ENCODE measurements at places on chromosomes 2 and 18.

DNA sequence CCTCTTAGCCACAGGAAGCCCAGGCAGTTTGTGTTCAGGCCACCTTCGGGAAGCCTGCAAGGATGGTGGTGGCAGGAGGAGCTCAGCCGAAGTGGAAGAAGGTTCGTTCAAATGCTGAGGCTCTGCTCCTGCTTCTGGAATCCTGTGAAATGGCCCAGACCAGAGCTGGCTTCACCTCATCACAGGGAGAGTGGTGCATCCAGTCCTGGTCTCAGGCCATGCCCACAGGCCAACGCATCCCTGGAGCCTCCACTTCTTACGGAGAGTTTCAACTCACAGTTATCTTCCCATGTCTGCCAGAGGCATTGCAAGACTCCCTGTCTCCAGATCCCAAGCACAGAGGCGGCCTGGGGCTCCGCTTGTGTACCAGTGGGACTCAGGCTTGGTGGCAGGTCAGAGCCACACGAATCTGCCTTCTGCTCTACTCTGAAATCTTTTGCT lies 82.3 kb downstream of the NDUFA10 start:
- DNase-seq: no peak

GRCh38 chr2:232026910-232027309 lies 65.4 kb downstream of the DIS3L2 start:
- DNase-seq: no peak

DNA sequence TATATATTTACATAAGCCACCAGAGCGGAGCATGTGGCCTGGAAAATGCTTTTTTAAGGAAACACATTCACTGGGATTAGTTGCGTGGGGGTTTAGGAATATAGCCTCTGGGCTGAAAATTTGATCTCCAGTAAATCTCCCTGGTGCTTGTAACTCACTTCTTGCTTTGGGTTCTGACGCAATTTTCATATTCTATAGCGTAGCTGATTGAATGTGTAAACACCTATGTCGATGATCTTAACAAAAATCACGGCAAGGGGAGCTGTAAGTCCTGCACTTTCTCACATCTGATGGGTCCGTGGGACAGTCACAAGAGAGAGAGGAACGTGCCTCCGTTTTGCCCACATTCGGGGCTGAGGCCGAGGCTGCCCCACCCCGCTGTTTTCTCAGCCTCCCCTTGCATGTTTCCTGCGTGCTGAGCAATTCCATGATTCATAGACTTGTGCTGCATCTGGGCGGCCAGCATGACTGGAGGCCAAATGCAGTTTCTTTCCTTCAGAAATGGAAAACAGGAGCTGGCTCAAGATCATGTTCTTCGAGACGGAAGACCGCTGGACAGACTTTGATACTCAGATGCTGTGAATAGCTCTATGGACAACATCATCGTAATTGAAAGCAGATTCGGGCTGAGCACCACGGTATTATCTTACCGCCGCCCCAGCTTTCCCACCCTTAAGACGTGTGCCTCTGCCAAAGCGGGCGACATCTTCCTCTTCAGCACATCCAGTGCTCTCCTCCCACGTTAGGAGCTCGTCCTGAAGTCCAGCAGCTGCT lies 109.2 kb downstream of the TMEM18 start:
- DNase-seq: peak; percentile 31

DNA sequence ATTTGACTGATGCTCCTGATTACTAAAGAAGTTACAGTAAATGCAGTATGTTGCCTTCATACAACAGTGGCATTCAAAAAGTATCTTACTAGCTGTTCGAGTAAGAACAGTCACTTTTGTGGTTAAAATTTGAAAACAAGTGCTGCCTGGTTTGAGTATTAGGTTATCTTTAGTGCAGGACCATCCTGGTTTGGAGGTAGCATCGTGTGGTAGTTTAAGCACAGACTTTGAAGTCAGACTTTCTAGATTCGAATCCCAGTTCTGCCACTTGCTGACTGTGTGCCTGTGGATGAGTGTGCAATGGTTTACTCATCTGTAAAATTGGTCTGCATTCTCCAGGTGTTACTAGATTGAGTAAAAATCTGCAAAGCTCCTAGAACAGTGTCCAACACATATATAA lies 96.8 kb downstream of the SGPP2 start:
- no peak for DNase-seq

- no peak for DNase-seq
Measured at GRCh38 chr18:10488017-10488416, 33.6 kb downstream of the APCDD1 start.

DNA sequence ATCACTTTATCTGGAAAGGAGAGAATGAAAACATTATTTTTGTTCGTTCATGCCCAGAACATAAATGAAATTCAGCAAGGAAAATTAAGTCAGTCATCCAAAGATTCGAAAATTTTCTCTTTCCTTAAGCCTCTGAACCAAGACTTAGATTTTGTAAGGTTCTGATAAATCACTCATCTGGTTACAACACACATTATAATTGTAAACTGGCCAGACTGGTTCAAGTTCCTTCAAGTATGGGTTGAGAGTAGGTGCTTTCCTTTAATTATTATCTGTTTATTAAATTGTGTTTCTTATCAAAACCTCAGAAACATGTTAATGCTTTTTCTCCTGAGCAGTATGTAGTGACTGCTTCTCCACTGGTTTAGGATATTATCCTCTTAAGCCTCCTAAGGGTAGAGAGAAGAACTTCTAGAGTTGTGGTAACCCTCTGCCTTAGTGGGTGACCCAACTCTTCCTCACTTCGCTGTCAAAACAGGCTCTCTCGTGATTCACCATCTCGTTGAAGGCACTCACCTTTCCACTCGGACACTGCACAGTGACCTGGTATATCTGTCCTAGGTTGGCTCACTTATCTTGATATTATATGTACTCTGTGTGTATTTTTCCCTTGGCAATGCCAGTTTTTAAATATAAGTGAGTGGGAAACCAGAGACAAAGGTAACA lies 325.9 kb downstream of the PAX3 start:
- no peak for DNase-seq

- DNase-seq: no peak
Measured at GRCh38 chr18:4750393-4751346, 295.6 kb upstream of the DLGAP1 start.

DNA sequence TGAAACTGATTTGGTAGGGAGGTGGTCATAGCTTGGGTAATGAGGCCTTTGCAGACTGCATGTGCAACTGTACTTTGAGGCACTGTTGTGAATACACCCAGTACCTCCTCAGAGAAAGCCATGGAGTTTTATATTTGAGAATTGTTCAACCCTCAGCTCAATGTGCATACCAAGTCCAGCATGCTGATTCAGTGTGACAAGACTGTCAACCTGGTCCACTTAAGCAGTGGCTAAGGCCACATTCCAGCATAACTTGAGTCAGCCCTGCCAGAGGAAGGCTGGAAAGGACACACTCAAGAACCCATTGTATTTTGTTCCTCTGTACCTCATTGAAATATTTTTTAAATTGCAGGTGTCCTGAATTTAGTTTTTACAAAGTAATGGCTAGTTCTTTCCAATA lies 121.8 kb upstream of the HNMT start:
- DNase-seq: no peak

- DNase-seq: no peak
Measured at GRCh38 chr2:6948677-6949351, 31.6 kb downstream of the RNF144A start.

- no peak for DNase-seq
Measured at GRCh38 chr18:25250474-25250851, 101.5 kb downstream of the ZNF521 start.

GRCh38 chr2:25310965-25311864 lies 30.5 kb downstream of the DNMT3A start:
- no peak for DNase-seq

- peak; percentile 72 for DNase-seq
Measured at GRCh38 chr18:394987-395362, 105.5 kb downstream of the COLEC12 start.

GRCh38 chr2:146734042-146734820 lies 1110.6 kb upstream of the ACVR2A start:
- peak; percentile 80 for DNase-seq

- no peak for DNase-seq
Measured at GRCh38 chr2:232889876-232890401, 19.9 kb downstream of the SNORC start.

DNA sequence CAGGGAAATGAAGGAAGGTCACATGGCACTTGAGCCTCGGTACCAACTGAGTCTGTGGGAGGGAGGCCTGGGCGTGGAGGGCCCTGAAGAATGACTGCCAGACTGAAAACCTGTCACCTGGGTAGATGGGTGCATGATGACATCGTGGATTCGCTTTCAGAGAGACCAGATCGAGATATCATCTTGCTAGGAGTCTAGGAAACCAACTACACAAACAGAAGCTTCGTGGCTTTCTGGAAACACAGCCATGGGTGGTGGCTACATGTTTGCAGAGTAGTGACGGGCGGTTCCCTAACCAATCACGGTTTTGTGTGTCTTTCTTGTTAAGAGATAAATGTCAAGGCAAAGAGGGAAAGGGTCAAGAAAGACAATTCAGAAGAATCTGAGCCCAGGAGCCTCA lies 155.0 kb downstream of the EIPR1 start:
- DNase-seq: peak; percentile 35

GRCh38 chr2:72133721-72134407 lies 13.8 kb downstream of the CYP26B1 start:
- DNase-seq: no peak

DNA sequence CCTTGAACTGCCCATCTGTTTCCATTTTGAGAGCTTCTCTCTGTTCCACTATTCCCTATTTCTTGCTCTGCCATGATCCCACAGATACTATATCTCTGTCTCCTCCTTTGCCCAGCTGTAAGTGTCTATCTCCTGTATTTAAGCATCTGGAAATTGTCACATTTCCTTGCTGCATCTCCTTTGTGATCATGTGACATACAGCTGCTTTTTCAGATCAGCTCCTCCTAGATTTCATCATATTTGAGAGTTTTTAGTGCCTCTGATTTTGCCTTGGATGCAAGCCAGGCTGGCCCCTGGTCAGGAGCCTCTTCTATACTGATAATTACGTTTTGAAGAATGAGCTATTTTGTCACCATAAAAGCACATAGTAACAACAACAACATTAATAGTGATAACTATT lies 131.7 kb upstream of the TNP1 start:
- peak; percentile 53 for DNase-seq

DNA sequence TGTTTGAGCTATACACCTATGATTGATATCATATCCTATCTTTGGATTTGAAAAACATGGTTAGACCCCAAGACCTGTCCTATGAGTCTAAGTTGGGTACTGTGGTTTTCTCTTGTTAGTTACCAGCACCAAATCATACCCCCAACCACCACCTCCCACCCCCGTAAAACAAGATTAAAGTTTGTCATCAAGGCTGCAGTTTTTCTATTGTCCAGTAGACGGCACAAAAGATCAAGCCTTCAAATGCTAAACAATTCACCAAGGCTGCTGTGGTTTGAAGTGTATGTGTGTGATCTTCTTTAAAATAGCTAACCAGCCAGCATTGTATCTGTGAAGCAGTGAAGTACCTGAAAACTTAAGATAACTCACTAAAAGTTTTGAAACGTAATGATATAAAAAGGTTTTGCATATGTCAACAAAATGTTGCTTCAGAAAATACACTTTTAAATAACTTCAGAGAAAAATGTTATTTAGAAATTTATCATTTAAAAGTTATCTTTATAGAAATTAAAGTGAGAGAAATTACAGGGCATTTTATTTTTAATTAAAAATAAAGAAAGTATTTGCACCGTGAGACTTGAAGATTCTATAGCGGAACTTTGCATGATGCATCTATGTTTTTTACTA lies 5.8 kb upstream of the MEIS1 start:
- peak; percentile 68 for DNase-seq

DNA sequence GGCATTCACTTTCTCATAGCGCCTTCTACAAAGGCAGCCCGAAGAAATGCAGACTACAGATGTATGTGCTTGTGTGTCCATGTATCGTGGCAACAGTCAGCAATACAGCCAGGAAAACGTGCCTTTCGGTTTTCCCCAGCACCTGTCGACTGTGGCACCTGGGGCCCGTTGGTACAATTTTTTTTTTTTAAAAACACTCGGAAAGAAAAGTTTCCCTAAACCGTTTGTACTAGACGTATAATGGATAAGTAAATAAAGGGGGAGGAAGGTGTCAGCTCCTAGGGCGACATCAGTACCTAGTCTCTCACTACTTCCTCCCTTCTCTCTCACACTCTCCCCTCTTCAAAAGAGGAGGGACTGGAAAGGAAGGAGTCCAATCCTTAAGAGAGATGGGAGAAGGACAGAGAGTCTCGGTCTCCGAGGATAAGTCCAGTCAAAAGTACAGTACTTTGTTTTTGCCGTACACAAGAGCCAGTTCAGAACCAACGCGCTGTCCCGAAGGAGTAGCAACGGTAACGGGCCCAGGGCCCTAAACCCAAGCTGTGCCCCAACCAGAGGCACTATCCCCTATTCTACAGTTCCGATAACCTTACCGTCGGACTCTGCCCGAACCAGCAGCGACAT lies 759 bp downstream of the PPP4R3B start:
- peak; percentile 61 for DNase-seq

DNA sequence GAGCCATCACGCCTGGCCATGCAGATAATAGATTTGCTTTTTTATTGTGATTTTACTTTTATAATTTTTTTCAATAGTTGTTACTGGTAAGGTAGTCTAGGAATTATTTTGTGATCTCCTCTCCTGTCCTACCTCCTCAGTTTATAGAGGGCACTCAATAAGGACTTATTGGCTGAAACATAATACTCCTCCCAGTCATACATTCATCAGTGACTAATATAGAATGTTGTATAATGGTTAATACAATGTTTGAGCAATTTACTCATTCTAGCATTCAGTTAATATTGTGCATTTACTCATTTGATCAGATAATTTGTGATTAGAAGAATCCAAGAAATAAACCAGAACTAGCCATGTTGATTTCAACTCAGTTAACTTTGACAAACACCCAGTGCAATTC lies 25.8 kb upstream of the PPP3R1 start:
- DNase-seq: no peak

DNA sequence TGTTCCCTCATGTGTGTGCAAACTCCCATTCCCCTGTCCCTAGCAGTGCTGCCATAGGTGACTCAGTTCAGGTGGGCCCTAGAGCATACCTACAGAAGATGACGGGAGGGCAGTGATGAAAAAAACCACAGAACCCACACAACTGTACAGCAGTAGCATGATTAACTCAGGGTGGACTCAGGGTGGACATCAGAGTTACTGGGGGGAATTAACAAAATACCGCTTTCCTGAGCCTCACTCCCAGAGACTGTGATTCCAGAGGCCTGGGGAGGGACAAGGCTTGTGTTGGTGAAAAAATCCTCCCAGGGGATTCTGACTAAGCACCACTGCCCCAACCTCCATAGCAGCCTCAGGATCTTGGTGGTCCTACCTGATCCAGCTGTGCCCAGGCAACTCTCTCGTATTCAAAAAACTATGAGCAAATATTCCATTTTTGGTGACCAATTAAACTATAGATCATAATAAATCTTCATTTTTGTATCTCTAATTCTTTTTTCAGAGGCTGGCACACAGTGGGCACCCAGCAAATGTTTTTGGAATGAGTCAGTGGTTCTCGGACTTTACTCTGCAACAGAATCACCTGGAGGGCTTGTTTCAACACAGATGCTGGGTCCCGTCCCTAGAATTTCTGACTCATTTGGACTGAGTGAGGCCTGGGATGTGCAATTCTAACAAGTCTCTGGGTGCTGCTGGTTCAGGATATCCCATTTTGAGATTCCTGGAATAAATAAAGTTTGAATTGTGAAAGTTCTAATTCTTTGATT lies 84.1 kb upstream of the NABP1 start:
- no peak for DNase-seq

GRCh38 chr2:241242306-241242705 lies 53.8 kb downstream of the ANO7 start:
- no peak for DNase-seq
